DMS53 (cell line): ENCODE measurements at places on chromosomes 2 and 18.

- DNase-seq, result no peak
Measured at GRCh38 chr2:37085731-37086147, 1.4 kb downstream of the GPATCH11 start.

GRCh38 chr2:150589681-150590080, 102.2 kb upstream of the RND3 start:
- DNase-seq, result no peak

GRCh38 chr2:56191617-56192016, 7.8 kb downstream of the CCDC85A start:
- DNase-seq, result peak; percentile 81

- no peak for DNase-seq
Measured at GRCh38 chr18:37457341-37457740, 108.3 kb downstream of the CELF4 start.

DNA sequence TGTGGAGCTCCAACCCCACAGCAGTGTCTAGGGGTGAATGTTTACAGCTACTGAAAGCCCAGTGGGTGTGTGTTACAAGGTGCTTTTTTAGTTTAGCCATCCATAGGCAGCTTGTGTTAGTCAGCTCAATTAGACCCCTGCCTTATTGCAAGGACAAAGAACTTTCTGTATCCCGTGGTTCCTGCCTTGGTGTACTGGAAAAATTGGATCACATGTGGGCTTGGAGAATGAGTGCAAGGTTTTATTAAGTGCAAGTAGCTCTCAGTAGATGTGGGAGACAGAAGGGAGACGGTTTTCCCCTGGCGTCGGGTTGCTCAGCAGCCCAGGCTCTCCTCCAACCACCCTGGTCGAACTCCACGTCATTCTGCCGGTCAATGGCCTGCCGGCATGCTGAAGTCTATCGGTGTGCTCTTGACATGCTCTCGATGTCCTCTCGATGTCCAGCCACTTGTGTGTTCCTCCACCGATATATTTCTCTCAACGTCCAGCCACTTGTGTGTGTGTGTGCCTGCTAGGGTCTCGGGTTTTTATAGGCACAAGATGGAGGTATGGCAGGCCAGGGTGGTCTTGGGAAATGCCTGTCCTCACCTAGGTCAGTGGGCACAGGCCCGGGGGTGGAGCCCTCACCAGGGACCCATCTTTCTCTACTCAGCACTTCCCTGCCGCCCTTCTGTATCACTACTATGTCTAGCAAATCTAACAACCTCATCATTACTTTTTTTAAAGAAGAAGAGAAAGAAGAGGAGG, 13.8 kb downstream of the FANCL start:
- no peak for DNase-seq

DNA sequence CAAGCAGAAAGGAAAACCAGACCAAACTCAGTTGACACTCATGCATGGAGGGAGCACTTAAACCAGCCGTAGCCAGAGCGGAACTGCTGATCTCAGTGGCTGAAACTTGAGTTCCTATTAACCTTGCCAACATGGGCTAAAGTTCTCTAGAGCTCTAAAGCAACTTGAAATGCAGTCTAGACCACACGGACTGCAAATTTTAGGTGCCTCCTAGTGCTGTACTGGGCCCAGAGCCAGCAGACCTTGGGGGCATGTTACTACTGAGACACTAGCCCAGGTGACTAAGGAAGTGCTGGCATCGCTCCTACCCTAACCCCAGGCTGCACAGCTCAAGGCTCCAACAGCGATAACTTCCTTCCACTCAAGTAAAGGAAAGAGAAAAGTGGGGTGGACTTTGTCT, 236.5 kb downstream of the AKAIN1 start:
- DNase-seq, result no peak

- no peak for DNase-seq
Measured at GRCh38 chr2:3914241-3914640, 210.9 kb downstream of the DCDC2C start.

DNA sequence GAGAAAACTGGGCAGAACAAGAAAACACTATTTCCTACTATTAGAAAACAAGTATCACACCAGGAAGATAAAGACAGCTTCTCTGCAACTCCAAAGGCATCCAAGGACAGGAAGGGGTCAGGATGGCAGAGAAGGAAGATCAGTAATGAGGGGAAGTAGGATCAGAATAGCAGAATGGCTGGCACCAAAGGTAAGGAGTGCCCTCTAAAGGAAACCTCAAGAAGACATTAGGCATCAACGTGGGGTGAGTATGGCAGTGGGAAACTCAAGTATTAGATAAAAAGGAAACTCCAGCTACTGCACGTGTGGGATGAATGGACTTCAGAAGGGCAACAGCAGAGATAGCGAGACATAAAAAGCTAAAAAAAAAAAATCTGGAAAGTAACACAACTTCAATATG, 25.9 kb downstream of the HDLBP start:
- DNase-seq, result no peak

- DNase-seq, result no peak
Measured at GRCh38 chr2:232265329-232265728, 113.2 kb upstream of the ALPP start.

DNA sequence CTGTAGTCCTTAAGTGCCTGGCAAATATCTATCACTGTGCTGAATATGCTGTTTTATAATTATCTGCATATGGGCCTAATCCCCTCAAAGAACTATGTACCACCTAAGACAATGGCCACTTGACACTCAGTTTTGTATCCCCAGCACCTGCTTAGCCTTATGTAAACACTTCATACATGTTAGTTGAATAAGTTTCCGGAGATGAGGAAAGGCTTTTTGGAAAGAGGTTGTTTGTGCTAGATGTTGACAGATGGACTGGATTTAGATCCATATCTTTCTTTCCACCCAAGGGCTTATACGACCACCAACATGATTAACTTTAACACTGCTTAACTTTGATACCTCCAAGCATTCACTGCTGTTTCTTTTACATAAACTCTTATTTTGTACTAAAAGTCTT, 63.3 kb downstream of the FAM228A start:
- DNase-seq, result peak; percentile 85
